ENCODE measurements at places on chromosomes 7 and 10.

DNA sequence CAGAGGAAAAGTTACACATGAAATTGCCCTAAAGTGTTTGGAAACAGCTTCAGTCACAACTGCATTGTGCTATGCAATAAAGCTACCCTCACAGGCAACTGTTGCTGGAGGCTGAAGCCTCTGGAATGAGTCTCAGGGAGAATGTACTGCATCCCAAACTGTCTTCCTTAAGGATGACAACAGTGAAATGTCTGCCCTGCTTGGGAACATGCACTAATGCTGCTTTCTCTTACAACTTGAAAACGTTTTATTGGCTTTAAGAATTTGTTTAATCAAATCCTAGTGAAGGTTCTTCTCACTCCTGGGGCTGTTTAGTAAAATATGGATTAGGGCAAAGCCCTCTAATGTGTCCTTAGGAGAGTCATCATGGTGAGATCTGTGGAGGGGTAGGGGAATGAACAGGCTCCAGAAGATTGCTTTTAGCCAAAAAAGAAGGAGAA, 215.4 kb downstream of the TWIST1 start:
- no peaks in the 10 kb centered on the region for H3K36me3 ChIP-seq
- no peaks in the 10 kb centered on the region for H3K4me1 ChIP-seq

DNA sequence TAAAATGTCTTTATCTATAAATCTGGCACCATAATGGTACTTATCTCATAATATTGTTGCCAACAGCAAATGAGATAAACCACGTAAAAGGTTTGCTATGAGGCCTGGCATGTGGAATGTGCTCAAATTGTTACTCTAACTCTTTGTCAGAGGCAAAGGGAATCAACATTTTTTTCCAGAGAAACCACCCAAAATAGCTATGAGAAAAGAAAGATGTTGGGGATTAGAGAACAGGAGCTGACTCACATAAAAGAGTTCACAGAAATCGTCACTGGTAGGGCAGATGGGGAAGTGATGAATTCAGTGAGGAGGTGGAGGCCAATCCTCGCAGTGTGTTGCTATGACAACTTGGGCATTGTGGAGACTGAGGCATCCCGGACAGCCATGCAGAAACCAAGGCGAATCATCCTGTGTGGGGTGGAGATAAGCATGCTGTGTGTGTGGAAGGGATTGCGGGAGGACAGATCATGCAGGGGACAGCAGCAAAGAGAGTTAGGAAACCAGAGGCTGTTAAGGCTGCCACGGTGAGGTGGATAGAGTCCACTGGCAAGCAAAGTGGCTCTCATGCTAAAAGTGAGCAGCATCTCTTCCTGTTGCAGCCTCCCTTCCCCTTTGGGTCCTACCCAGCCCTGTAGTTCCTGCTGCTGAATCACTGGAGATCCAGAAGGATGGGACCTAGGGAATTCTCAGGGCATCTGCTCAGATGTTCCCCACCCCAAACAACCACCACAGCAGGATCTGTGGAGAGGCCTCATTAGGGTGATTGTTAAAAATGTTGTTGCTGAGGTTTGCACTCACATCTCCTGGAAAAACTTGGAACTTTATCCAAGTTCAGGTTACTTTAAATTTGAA, 103.9 kb downstream of the CUBN start:
- H3K36me3 ChIP-seq: no peaks in the 10 kb centered on the region
- peak overlapping the region; percentile 91 for H3K27ac ChIP-seq
- H3K4me3 ChIP-seq: no peak overlapping the region
- H3K4me1 ChIP-seq: peaks cover 66% of the 10 kb centered on the region
- H3K27me3 ChIP-seq: no peaks in the 10 kb centered on the region

GRCh38 chr7:916291-916941, 38.1 kb downstream of the ADAP1 start:
- H3K4me3 ChIP-seq: no peak overlapping the region
- DNase-seq: no peak
- H3K27me3 ChIP-seq: no peaks in the 10 kb centered on the region
- H3K36me3 ChIP-seq: no peaks in the 10 kb centered on the region
- no peak overlapping the region for H3K27ac ChIP-seq

DNA sequence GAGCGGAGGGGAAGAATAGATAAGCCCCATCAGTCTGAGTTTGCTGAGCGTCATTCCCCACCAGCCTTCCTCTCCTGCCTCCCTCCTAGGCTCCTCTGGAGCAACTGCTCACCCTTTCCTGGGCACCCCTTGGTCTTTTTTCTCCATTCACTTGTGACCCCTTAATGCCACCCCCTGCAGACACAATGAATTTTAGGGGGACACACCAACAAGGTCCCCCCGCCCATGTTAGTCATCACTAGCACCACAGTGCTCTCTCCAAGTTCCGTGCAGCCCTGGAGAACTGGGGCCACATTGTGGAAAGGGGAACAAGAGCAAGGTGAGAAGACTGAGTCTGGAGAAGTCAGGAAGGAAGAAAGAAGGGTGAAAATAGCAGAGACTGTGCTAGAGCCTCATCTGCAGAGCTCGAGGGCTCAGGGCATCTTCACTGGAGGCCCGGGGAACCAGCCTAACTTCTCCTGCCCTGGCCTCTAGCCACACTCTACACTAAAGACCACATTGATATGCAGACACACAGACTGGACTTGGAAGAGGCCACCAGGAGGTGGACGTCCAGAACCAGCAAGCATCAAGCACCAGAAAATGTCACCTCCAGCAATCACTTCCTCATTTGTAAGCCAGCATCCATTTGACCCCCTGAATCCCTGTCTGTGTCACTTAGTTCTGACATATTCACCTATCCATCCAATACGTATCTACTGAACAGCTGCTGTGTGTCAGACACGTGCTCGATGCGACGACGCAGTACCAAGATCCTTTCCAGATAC, 17.5 kb downstream of the RGR start:
- no peak overlapping the region for H3K27ac ChIP-seq
- peaks cover 46% of the 10 kb centered on the region for H3K27me3 ChIP-seq
- no peak for DNase-seq
- H3K4me1 ChIP-seq: peaks cover 5% of the 10 kb centered on the region
- H3K36me3 ChIP-seq: no peaks in the 10 kb centered on the region
- no peak overlapping the region for H3K4me3 ChIP-seq

DNA sequence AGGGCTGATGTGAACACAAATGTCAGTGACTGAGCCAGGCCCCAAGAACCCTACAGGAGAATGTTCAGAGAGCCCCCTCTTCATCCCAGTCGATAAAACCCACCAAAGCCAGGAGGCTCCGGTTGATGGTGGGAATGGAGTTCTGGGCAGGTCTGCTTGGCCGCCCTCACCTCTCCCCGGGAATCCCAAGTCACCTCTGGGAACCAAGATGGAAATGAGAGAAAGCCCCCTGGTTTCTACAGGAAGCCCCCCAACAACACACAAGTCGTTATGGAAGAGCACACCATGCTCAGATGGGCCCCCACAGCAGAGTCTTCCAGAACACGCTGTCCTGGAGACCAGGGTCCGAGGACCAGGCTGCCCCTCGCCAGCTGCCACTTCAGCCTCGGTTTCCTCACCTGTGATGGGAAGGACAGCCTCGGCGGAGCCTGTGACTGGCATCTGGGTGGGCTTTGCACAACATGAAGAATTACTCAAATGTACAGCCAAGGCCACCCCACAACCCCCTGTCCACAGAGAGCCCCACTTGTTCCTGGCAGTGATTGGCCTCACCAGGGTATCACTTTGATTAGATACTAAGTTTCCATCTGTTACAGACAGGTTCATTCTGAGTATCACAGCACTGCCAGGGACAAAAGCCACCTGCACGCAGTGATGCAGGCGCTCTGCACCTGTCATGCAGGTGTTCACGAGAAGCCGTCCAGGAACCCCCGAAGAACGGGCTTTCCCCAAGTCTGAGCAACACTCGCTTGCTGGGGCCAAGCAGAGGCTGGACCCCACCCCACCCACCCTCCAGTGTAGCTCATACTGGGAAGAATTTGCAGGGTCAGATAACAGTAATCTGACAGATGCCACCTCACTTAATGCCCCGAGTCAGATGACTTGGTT, 57.6 kb downstream of the MKI67 start:
- H3K36me3 ChIP-seq: peaks cover 81% of the 10 kb centered on the region
- H3K27ac ChIP-seq: no peak overlapping the region
- H3K27me3 ChIP-seq: no peaks in the 10 kb centered on the region

DNA sequence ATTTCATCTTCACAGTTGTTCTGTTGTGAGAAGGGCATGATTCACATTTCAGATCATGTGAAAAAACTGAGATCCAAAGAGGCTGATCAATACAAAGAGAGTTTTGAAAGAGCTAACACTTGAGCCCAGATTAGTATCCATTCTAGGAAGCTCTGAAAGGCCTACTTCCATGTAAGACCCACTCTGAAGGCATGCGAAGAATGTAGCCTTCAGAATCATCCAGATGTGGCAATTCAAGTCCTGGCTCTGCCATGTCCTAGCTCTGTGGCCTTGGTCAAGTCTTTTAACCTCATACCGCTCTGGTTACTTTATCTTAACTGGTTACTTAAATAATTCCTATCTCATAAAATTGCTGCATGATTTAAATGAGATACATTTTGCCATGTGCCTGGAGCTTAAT, 111.1 kb downstream of the FZD1 start:
- H3K4me1 ChIP-seq: no peaks in the 10 kb centered on the region
- no peaks in the 10 kb centered on the region for H3K27me3 ChIP-seq
- H3K4me3 ChIP-seq: no peak overlapping the region
- DNase-seq: no peak
- H3K36me3 ChIP-seq: no peaks in the 10 kb centered on the region

DNA sequence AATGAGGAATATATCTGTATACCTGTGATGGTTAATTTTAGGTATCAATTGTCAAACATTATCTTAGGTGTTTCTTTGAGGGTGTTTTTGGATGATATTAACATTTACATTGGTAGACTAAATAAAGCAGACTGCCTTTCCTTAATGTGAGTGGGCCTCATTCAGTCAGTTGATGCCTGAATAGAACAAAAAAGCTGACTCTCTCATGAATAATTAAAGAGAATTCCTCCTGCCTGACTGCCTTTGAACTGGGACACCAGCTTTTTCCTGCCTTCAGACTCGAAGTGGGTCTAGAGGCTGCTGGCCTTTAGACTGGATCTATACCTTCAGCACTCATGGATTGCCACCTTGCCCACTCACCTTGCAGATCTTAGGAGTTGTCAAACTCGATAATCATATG, 117.9 kb upstream of the TMEM168 start:
- peaks cover 7% of the 10 kb centered on the region for H3K36me3 ChIP-seq
- no peak overlapping the region for H3K4me3 ChIP-seq
- no peaks in the 10 kb centered on the region for H3K4me1 ChIP-seq
- H3K27me3 ChIP-seq: no peaks in the 10 kb centered on the region
- DNase-seq: no peak

GRCh38 chr10:116557305-116557880, 11.7 kb downstream of the PNLIP start:
- no peak for DNase-seq
- no peak overlapping the region for H3K4me3 ChIP-seq
- no peak overlapping the region for H3K27ac ChIP-seq
- H3K4me1 ChIP-seq: no peaks in the 10 kb centered on the region
- no peaks in the 10 kb centered on the region for H3K27me3 ChIP-seq

DNA sequence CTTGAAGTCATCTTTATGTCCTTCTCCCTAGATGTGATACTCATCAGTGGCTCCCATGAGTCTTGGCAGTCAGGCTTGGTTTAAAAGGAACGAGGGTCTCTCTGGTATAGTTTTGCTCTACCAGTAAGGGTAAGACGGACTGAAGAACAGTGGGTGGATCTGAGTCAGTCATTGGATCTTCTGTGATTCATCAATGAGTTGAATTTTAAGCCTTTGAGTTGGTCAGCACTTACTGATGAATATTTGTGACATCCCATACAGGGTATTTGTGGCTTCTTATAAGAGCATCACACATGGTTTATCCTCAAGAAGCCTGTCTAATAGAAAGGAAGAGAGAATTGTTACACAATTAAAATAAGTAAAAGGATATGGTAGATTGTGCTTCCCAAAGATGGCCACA, 87.3 kb upstream of the NAMPT start:
- H3K27me3 ChIP-seq: no peaks in the 10 kb centered on the region
- no peak overlapping the region for H3K27ac ChIP-seq
- no peak overlapping the region for H3K4me3 ChIP-seq
- no peaks in the 10 kb centered on the region for H3K4me1 ChIP-seq
- H3K36me3 ChIP-seq: no peaks in the 10 kb centered on the region
- DNase-seq: no peak

GRCh38 chr10:8453587-8453986, 399.1 kb downstream of the GATA3 start:
- H3K27me3 ChIP-seq: no peaks in the 10 kb centered on the region
- no peak for DNase-seq
- H3K36me3 ChIP-seq: no peaks in the 10 kb centered on the region

- H3K27ac ChIP-seq: no peak overlapping the region
- H3K36me3 ChIP-seq: no peaks in the 10 kb centered on the region
- no peak overlapping the region for H3K4me3 ChIP-seq
Observed at GRCh38 chr7:83640731-83641537, 8.0 kb downstream of the SEMA3E start.

DNA sequence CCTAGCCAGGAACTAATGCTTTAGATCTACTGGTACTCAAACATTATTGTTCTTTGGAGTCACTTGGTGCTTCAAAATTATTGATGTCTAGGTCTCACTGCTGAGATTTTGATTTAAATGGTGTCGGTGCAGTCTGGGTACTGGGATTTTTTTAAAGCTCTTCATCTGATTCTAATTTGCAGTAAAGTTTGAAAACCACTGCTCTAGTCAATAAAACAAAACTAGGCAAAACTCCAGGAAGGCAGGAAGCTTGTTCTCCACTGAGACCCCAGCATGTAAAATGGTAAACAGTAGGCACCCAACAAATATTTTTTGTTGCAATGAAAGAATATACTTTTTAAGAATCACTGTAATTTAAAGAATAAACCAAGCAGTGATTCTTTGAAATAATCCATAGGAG, 49.7 kb downstream of the ADD3 start:
- H3K27me3 ChIP-seq: no peaks in the 10 kb centered on the region
- no peaks in the 10 kb centered on the region for H3K36me3 ChIP-seq
- H3K4me1 ChIP-seq: peaks cover 19% of the 10 kb centered on the region

DNA sequence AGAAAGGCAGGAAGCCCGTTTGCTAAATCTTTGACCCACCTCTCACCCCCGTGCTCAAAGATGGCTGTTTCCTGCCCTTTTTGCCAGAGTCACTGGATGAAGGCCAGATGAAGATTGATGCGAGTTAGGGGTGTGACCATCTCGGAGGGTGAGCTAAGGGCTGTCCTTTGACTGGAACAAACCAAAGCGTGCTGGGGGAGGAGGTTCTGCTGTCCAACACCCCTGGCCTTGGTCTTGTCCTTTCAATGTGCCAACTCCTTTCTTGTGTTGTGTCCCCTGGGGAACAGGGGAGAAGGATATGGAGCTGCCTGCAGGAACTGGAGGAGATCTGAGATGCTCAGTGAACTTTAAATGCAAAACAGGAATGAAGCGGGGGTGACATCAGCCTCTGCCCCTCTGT, 90.3 kb upstream of the ADAM12 start:
- no peak overlapping the region for H3K4me3 ChIP-seq
- no peaks in the 10 kb centered on the region for H3K27me3 ChIP-seq
- no peak for DNase-seq
- H3K27ac ChIP-seq: no peak overlapping the region
- H3K36me3 ChIP-seq: no peaks in the 10 kb centered on the region

DNA sequence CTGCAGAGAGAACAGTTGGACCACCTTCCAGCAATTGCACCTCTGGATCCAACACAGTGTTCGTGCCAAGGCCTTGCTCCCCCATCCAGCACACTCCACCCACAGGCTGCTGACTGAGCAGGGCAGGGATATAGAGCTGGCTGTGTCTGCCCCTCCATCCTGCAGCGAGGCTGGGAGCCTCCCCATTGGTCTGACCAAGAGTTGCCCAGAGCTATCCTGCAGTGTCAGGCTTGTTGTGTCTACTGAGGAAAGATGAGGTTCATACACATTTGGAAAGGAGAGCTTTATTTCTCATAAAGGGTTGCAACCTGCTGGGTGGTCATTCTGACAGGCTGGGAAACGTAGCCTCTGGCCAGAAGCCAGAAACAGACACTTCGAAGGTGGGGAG, 27.1 kb downstream of the PRF1 start:
- no peak for DNase-seq
- no peaks in the 10 kb centered on the region for H3K27me3 ChIP-seq
- H3K27ac ChIP-seq: no peak overlapping the region
- H3K36me3 ChIP-seq: no peaks in the 10 kb centered on the region
- H3K4me1 ChIP-seq: peaks cover 39% of the 10 kb centered on the region
